B cell (primary cell): ENCODE measurements at places on chromosomes 1 and 21.

DNA sequence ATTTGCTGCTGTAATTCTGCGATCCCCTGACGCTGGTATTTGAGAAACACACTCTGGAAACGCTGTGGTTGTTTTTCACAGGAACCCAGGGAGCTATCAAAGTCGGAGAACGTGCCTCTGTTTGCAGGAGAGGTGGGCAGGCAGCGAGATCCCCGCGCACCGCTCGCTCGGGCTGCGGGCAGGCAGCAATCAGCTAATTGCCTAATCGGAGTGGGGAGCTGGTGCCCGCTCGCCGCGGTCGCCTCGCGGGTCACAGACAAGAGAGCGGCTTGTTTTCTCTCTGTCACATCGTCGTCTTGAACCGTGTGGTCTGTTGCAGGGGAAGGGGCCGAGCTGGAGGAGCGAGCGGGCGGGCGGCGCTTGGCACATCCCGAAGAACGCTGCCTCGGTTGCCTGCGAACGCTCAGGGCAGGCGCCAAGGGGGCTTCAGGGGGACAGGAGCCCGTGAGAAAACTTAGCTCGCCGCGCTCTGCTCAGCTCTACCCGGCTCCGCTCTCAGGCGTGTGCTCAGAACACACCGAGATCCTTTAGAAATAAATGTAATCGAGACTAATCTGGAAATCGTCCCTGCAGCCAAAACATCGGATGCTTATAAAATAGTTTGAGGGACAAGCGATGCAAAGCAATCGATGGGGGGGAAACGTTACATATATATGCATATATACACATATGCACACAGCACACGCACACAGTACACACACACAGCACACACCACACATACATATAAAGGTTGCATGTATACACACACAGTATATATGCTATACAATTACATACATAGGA, 93.6 kb upstream of the SMYD2 start:
- no peak for DNase-seq

GRCh38 chr1:109634292-109634691, 14.7 kb downstream of the AMPD2 start:
- peak; percentile 1 for DNase-seq

DNA sequence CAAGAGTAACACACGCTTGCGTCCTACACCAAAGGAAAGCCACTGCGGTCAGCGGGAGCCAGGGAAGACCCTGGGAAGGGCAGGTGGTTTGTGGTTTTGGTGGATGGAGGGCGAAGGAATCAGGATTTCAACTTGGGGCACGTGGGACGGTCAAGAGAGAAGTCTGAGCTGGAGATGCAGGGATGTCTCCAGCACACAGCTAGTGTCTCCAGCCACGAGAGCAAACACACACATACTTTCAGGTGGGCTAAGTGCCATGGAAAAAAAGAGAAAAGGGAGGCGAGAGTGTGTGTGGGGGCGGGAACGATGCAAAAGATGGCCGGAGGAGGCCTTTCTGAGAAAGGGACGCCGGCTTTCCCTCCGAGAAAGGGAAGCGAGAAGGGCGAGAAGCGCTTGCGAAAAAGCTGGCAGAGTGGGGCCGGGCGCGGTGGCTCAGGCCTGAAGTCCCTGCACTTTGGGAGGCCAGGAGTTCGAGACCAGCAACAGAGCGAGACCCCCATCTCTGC, 1.4 kb upstream of the SRRM1 start:
- peak; percentile 62 for DNase-seq

DNA sequence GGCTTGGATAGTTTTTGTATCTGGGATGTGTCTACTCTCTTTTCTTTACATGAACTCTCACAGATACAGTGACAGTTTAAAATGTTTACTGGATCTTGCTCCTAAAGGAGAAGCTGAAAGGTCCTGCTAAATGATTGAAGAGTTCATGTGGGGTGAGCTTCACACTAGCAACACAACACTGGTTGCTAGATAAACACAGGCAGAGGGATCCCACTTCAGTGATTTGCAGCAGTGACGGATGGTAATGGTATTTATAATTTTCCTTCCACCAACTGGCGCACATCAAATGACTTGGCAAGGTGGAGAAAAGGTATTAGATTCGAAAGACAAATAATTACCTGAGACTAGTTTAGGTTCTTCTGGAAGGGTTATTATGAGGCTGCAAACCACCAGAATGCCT, 270.2 kb downstream of the TBX15 start:
- no peak for DNase-seq
